Germinal center (tissue), 1 donor: ENCODE measurements at places on chromosomes 2 and 18.

DNA sequence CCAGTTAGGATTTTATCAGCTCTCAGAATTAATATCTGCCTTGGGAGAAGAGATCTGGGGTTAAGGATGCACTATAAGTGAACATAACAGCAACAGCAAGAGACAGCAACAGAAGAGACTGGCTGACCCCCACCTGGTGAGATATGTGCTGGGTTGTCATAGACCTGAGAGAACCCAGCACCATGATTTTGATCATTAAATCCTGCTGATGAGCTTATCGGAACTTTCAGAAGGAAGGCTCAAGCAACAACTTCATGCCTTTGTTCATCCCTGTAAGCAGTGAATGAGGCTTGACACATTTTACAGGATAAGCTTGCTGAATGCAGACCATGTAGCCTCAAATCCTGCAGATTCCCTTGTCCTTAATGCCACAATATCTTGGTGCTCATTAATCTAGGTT lies 100.0 kb downstream of the POLE4 start:
- DNase-seq, result no peak

DNA sequence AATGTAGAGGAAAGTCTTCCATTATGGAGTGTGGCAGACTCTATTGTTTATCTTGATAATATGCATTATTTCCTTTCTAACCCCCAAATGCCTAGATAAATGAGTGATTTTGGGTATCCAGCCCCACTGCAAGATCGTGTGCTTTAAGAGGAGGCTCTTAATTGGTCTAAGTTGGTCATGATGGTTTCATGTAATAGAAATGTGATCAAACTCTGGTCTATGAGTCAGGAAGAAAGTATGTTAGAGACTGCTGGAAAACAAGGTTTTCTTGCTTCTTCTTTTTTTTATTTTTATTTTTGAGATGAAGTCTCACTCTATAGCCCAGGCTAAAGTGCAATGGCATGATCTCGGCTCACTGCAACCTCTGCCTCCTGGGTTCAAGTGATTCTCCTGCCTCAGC lies 344.5 kb upstream of the TNP1 start:
- DNase-seq, result no peak

- no peak for DNase-seq
Measured at GRCh38 chr2:232518844-232519243, 1.3 kb upstream of the PRSS56 start.

GRCh38 chr2:26644188-26644835 lies 3.1 kb upstream of the CIB4 start:
- no peak for DNase-seq

DNA sequence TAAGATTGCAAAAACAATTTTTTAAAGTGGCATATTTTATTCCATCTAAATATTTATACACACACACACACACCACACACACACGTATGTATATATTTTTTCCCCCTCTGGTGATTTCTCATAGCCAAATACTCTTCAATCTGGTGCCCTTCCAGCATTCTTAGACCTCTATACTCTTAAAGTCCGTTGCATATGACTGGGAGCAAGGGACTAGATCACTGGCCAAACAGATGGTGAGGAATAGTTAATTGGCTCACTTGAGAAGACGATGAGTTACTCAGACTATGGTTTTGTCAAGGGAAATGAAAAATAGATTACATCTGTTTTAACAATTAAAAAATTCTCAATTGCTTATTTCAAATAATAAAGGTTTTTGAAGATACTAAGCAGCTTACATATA lies 512.5 kb upstream of the LRRTM4 start:
- no peak for DNase-seq

DNA sequence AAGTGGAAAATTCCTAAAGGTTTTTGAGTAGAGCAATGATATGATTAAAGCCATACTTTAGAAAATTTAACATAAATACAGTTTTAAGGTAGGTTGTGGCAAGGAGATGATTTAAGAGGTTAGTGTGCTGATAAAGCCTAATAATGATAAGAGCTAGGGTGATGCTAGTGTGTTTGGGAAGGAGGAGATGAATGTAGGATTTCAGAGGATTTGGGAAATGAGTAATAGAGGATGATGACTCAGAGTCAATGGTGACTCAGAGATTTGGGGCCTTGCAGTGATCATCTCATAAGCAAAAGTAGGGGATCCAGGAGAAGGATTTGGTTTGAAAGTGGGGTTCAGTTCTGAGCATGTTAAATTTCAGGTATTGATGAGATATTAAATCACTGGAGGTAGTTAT lies 23.3 kb downstream of the STAMBP start:
- no peak for DNase-seq

GRCh38 chr2:3666613-3666975 lies 8.6 kb downstream of the ALLC start:
- DNase-seq, result no peak

DNA sequence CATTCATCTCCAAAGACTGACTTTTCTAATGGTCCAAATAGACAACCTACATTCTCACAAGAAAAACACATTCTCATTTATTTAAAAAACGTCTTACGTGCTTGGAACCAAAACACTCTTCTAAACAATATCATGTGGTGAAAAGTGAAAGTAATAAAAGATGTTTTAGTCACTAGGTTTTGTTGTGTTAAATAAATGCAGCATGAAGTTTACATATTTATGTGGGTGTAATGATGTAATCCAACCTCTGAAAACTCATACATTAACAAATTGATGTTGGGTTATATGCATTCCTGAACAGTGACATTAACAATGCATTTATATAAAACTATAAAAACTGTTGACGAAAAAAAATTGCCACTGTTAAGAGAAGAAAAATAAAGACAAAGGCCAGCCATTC lies 55.1 kb upstream of the ACVR2A start:
- DNase-seq, result no peak

DNA sequence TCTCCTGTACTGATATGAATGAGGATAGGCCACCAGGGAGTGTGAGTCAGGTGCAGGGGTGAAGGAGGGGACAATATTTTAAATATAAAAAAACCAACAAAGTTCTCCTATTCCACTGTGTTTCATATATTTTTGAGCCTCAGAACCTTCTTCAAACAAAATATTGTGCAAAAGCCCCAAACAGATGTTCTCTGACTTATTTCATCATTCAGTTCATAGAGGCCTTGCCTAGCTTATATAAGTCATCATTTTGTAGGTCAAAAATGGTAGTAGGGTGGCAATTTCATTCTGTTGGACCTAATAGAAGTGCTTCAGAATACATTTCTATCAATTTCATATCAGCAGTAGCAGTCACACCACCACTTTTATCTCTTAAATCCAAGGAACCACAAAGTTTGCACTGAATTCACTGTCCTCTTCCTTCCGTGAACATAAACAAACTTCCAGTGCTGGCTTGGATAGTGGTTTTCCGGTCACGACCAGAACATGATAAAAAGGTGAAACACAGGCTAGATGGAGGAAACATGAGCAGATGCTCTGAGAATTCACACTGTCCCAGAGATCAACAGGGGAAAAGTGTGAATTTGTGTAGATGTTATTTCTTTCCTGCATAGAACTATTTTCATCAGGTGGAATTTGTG lies 99.1 kb downstream of the EN1 start:
- no peak for DNase-seq
